Kidney epithelial cell (primary cell): ENCODE measurements at places on chromosomes 13 and 19.

DNA sequence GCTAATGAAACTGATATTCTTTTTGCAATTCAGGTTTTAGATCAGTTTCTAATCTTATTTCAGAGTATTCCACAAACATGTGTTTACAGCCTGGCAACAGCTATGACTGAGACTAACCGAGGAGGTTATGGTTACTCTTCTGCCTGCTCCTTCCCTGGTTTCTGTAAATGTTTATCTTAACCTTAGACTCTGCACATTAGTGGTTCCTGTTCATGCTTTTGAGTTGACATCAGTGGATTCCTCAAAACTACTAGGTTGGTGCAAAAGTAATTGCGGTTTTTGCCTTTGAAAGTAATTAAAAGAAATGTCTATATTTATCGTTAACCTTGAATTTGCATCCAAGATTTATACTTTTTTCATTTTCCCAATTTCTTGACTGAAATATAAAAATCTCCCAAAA, 237.0 kb upstream of the TSHZ3 start:
- DNase-seq: peak; percentile 38

DNA sequence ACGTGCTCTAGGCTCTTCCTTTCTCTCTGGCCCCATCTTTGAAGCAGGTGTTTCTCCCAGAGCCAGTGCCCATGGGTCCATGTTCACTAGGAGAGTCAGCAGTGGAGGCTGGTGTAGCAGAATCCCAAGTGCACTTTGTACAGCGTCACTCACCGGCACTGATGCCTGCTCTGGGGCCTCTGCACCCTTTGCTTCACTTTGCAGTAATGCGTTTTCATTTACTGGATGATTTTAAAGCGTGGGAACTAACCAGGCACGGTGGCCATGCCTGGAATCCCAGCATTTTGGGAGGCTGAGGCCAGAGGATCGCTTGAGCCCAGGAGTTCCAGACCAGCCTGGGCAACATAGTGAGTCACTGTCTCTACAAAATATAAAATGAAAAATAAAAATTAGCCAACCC, 30.7 kb downstream of the SLC25A42 start:
- no peak for DNase-seq

DNA sequence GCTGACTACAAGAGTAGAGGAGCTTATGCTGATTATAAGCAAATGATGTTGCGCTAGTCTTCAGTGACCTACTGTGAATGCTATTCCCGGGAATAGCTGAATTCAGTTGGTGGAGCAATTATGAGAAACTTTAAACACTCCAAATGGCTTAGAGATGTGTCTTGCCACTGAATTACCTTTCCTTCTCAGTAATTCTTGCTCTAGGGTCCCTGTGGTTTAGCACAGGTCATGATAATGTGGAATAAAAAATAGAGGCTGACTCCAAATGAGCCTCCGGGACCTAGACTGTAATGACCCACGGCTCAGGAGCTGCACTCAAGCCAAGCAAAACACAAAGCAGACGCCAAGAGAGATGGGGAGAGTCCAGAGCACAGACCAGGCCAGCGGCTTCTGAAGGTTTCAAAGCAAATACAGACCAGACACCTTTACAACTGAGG, 124.7 kb downstream of the RGCC start:
- no peak for DNase-seq

DNA sequence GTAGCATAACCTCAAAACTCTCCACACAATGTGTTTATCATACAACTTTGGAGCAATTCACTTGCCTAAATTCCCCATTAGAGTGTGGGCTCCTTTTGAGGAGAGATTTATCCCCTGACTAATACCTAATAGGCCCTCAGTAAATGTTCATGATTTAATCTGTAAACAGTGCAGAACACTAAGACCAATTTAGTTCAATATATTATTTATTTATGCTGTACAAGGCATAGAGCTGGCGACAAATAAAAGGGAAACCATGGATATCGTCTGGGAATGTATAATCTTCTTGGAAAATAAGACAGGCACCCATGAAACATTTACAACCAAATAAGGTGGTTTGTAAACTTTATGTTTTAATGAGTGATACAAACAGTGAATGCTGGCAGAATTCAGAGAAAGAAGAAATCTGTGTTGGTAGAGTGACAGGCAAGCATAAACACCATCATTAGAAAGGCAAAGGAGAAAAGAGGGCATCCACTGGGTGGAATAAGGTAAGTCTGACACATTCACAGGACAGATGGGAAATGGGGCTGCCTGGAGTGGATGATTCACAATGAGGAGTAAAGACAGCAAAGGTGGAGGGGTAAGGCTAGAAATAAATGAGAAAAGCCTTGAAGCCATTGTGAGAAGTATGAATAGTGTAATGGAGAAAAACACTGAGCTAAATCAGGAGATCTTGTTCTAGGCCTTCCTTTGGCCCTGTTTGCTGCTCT, 106.1 kb upstream of the MIR17HG start:
- no peak for DNase-seq

GRCh38 chr19:45884682-45885555, 1.0 kb downstream of the IRF2BP1 start:
- DNase-seq: no peak

- no peak for DNase-seq
Measured at GRCh38 chr13:36157480-36157879, 26.3 kb upstream of the DCLK1 start.

- DNase-seq: no peak
Measured at GRCh38 chr19:18961767-18962620, 21.0 kb upstream of the HOMER3 start.

DNA sequence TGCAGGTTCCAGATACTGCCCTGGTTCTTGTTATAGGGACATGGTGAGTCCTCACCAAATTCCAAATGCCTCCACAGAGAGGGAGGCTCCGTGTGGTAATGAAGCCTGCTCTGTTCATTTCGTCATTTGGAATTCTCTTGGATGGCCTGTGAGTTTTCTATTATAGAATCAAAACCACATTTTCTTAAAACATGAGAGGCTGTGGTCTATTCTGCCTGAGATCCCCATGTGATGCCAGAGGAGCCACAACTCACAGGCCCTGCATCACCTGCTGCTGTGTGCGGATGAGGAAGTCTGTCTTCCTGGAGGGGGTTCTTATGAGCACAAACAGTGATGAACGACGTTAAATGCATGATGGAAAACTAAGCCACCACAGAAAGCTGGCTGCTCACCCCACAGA, 264.4 kb downstream of the UQCRFS1 start:
- DNase-seq: no peak

DNA sequence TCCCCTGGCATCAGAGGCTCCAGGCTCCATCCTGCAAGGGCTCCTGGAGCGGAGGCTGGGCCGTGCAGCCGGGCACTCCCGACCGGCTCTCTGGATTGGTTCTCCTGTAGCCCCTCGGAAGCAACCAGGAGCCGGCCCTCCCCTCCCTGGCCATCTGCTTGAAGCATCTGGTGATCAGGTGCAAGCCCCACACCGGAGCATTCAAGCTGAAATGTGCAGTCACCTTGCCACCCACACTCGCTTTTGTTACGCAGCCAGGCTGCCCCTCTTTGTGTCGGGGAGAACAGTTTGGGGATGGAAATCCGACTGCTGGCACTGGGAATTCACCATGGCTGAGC, 258.8 kb downstream of the ZNF536 start:
- no peak for DNase-seq

GRCh38 chr19:4360081-4360569, 16.8 kb downstream of the MPND start:
- DNase-seq: no peak

- DNase-seq: no peak
Measured at GRCh38 chr13:103568314-103568713, 502.1 kb upstream of the SLC10A2 start.

- no peak for DNase-seq
Measured at GRCh38 chr19:55676383-55676782, 1.4 kb downstream of the EPN1 start.

GRCh38 chr13:42547612-42548011, 26.3 kb upstream of the TNFSF11 start:
- DNase-seq: no peak

DNA sequence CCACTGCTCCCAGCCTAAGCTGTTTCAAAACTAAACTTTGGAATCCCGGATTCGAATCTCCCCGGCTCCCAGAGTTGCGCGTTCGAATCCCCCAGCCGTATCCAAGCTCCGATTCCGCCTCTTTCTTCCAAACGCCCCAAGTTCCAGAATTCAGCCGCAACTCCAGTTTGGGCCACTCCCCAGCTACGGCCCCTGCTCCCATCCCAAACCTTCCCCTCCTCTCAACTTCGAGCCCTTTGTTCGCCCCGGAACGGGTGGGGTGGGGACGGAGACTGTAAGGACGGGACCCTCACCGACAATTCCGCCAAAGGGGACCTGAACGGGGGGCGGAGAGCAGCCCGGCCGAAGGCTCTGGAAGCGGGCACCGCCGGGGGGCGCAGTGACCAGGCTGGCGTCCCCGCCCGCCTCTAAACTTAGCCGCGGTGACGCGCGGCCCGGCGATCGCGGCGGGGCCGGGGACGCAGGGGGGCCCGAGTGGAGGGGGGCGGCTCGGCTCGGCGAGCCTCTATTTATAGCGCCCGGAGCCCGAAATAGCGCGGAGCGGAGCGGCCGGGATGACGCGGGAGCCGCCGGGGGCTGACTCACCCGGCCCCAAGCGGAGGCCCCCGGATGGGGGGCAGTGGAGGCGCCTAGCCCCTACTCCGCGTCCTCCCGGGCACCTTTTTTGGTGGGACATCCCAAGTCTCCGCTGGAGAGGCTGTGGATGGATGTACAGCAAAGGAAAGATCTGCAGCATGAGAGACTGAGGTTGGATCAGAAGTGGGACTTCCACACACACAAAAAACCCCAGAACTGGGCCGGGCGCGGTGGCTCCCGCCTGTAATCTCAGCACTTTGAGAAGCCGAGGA, 4.9 kb upstream of the ERCC1 start:
- no peak for DNase-seq

- DNase-seq: peak; percentile 26
Measured at GRCh38 chr19:23762884-23763711, 4.4 kb upstream of the ZNF681 start.

DNA sequence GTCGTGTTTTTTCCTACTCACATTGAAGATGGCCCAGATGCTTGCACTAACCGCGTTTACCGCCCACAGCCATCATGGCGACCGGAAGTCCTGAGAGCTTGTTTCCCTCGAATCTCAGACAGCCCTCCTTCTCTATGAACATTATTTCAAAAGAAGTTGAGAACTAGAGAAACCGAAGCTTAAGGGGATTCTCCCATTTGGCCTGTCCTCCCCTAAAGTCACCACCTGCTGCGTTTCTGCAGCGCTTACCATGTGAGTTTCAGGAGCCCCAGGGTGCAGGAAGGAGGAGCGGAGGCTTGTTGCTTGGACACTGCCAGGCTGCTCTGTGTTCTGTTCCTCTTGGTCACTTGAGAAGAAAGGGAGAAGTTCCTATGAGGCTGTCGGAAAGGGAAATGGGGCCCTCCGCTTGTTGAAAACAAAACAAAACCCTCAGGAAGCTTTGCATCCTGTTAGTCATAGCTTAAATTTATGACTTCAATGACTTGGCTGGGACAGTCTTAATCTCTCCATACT, 6.2 kb downstream of the CARD8 start:
- no peak for DNase-seq
